ENCODE measurements at places on chromosomes 5 and 9.

DNA sequence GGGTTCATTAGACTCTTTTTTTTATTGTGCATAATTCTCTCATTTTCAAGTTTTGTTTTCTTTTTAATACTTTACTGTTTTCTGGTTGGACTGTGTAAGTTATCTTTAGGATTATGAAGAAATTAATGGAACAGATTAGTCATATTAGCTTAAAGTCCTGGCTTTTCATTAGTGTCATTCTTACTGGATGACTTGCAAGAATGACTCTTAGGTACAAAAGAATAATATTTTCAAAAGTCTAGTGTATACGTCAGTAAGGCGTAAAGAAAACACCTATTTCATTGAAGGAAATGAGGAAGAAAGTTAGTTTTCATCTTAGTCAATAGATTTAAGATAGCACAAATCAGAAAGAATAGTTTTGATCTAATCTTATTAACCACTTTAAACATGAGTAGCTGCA lies 20.4 kb downstream of the UHRF2 start:
- DNase-seq, result no peak

DNA sequence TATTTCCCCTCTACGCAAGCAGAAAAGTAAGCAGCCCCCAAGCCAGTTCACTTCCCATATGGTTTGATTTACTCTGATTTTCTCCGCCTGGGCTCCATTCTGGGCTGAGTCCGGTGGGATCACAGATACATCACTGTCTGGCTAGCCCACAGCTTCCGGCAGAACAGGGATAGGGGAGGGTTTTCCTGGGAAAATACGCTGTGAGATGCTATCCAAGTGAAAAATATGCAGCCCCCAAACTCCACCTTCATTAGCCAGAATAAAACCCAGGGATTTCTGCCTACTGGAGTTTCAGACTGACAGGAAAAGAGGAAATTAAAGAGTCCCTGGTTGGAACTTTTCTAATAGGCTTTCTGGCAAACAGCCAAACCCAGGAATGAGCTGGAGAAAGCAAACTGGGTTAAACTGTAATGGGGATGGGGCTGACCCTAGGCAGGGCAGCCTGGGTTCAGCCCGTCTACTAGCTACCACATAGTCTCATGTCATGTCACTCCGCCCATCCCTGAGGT lies 16.9 kb upstream of the NIPAL4 start:
- no peak for DNase-seq

- no peak for DNase-seq
These were observed 1504.9 kb upstream of the C9orf72 start for GRCh38 chr9:29078063-29078666.

DNA sequence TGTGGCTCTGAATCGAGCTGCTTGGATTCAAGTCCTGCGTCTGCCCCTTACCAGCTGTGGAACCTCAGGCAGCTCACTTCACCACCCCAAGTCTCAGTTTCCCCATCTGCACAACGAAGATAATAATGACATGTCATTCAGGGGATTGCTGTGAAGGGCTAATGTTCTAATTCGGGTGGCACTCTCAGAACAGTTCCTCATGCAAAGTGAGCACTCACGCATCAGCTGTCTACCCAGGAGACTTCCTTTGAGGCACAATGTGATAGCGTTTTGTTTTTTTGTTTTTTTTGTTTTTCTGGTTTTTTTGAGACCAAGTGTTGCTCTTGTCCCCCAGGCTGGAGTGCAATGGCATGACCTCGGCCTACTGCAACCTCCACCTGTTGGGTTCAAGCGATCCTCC lies 56.4 kb downstream of the NTNG2 start:
- no peak for DNase-seq

- no peak for DNase-seq
These were observed 65.4 kb upstream of the SLC1A1 start for GRCh38 chr9:4424891-4425290.

- no peak for DNase-seq
These were observed 43.5 kb upstream of the TNC start for GRCh38 chr9:115161446-115161845.

DNA sequence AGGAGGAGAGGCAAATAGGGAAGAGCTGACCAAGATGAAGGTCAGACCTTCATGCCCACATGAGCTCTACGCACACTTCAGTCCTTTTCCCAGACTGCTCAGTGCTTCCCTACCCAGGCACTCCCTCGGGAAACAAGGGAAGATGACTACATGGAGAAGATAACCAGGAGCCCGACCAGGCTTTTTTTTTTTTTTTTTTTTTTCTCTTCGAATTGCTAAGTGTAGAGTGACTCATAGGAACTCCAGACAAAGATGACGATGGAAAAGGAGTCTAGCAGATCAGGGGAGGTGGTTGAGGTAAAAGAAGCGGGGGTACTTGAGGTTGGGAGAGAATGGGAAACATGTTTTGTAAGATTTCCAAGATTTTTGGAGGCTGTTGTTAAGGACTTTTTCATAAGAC lies 526.1 kb downstream of the BNC2 start:
- no peak for DNase-seq

GRCh38 chr5:55234121-55234700 lies 803 bp upstream of the CCNO start:
- DNase-seq, result no peak

DNA sequence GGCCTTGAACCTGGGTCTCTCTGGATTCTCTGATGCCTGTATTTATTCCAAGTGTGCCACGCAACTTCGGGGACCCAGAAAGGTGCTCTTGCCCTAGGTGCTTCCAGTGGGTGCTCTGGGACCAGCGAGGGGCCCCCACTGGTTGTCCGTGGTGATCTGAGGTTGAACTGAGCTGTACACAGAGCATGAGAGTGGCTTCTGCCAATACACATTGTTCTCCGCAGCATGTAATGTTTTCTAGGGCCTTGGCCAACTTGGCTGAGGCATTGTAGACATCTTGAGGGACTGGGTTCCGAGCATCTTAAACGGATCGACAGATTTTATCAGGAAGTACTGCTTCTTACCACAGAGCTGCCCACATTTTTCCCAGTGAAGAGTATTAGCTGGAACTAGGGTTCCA lies 117.9 kb downstream of the MTX3 start:
- no peak for DNase-seq

GRCh38 chr5:9771079-9771478 lies 140.9 kb upstream of the TAS2R1 start:
- DNase-seq, result no peak

GRCh38 chr9:133664173-133665050 lies 28.2 kb downstream of the DBH start:
- no peak for DNase-seq

DNA sequence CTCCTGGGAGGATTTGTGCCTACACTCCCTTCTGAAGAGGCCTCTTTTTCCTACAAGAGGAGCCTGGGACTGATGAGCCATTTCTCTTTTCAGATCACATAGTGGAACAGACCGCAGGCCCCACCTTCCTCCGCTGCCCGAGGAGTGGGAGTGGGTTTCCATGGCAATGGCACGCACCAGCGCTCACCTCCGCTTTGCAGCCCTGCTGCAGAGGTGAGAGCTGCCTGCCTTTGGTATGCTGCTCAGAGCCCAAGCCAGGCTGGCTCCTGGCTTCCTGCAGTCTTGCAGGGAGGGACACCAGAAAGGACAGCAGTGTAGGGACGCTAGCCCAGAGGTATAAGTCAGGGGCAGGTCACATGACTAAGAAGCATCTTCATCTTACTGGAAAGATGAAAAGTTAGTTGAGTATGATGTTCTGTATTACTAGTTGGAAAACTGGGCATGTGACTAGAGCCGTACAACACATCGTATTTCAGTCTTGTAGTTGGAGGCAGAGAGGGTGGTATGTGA lies 12.4 kb downstream of the PTTG1 start:
- no peak for DNase-seq

GRCh38 chr5:143220748-143221251 lies 182.7 kb downstream of the NR3C1 start:
- DNase-seq, result no peak

DNA sequence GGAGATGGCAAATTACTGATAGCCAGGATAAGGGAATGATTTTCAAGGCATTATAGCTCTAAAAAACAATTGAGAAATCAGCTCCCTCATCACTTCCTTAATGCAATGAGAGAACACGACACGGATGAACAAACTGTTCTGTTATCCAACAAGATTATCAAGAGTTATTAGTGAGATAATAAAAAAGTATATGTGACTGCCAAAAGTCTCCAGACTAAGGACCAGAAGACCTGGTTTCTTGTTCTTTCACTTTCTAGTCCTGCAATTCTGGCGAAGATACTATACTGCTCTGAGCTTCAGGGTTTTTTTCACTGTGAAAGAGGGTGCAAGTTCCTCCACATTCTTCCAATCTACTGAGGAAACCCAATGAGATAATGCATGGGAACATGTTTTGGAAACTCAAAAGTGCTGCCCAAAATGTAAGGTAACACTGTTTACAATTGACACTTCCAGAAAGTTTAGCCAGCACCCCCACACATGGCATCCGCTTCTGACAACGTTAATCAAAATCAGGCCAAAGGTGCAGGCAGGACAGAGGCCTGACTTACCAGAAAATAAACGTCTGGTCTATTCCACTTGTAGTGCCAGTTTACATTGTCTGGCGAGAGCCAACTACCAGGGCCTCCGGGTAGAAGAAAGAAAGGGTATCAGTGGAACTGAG lies 254.2 kb downstream of the DOCK8 start:
- no peak for DNase-seq

GRCh38 chr5:1190837-1191239 lies 10.6 kb upstream of the SLC6A19 start:
- peak; percentile 67 for DNase-seq

DNA sequence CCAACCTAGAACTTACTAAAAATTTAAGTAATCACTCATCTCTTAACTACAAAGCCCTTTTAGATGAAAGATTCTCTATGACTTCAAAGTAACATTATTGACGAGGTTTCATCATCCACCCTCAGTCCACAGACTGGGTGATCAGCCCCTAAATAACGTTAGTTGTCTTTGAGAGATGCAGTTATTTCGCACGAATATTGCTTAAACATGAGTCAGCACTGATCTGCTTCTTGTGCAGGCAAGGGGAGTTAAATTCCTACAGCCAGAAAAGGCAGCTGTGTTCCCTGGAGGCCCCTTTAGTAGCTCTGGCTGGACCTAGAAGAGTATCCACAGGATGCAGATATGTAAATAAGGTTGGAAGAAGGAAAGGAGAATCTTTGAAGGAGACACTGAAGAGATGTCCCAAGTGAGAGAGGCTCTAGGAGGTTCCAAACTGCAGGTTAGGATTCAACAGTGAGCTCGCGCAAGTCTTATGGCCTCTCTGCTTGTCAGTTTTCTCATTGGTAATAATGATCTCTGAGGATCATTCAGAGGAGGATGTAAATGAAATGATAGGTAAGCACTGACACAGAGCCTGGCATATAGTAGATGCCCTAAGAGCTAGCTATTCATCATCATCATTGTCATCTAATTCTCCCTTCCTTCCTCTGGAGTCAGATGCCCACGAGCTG lies 122.2 kb upstream of the MAN2A1 start:
- DNase-seq, result peak; percentile 52

GRCh38 chr5:113293975-113294310 lies 140.8 kb downstream of the TSSK1B start:
- DNase-seq, result no peak

DNA sequence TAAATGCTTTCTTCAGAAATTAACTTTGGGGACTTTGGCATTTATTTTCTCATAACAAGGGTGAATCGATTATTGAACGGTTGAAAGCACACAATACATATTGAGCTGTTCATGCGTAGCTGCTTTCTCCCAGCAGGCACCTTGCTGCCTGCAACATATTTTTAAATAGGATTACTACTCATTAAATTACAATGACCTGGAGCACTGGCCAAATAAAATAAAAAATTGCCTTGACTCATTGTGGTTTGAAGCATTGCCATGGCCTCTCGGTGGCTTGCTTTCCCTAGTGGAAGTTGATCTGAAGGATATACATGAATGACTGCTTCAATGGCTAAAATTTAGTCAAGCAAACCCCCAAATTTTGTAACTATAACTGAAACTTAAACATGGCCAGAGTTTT lies 181.6 kb upstream of the NUDT12 start:
- DNase-seq, result no peak

DNA sequence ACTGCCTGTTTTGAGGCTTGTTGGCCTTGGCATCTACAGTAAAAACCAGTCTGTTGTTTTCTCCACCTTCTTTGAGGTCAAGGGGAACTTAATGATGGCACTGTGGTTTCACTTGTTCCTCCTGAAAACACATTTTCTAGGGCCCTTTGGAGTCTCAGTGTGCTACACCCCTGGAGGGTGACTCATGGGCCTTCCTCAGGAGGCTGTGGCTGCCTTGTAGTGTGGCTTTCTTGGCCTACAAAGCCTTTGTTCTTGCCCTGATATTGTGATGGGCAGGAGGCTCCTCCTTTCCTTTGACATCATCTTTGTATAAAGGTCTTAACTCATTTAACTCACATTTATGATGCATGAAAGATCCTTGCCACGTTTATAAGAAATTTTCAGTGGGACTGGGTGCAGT lies 56.3 kb upstream of the GPBP1 start:
- no peak for DNase-seq

GRCh38 chr5:421901-422300 lies 21.1 kb upstream of the EXOC3 start:
- no peak for DNase-seq

- DNase-seq, result no peak
These were observed 225.5 kb upstream of the ELAVL2 start for GRCh38 chr9:24051587-24051986.

DNA sequence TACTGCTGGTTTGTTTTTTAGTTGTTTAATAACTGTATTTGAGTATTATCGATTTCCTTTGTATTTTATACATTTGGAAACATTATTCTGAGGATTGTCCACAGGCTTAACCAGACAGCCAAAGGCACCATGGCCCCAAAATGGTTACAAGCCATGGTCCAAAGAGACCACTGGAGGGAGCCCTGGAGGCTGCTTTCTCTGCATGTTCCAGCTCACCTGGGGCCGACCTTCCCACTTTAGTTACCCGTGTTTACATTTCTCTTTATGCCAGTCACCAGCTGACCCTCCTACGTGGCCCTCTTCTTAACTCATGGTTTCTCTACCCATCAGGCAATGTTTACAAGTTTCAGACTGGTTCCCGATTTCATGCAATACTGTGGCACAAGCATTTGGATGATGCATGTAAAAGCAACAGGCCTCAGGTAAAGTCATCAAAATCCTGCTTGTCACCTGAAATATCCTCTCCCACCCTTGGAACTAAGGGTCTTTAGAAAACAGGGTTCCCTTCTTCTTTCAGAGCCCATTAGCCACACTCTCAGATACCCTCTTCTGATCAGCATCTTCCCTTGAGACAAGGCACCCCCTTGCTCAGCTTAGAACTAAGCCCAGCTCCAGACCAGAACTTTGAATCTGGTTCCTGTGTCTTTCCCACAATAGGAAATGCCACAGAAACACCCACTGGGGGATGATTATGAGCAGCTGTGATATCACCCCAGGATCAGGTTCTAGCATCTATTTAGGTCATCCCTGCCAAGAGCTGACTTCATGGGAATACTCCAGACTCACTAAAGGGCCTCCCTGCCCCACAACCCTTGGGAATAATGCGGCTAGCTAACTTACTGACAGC lies 49.9 kb upstream of the GARNL3 start:
- peak; percentile 77 for DNase-seq

DNA sequence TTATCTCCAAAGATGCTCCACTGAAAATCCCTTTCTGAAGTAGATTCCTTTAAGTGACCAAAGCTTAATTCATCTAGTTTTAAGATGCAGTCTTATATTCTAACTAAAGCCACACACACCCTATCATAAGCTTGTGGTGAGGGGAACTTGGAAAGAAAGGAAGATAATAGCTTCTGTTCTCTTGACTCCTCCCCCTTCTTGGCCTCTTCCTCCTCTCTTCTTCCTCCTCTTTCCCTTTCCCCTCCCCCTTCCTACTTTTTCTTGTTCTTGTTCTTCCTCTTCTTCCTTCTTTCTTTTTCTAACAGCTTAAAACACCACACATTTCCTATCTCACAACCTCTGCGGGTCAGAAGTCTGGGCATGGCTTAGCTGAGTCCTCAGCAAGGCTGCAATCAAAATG lies 23.5 kb downstream of the IL7R start:
- no peak for DNase-seq
